ENCODE measurements at places on chromosomes 12 and 14.
A peak's percentile ranks its signal among the peaks of the same experiment; 100 is the strongest.

DNA sequence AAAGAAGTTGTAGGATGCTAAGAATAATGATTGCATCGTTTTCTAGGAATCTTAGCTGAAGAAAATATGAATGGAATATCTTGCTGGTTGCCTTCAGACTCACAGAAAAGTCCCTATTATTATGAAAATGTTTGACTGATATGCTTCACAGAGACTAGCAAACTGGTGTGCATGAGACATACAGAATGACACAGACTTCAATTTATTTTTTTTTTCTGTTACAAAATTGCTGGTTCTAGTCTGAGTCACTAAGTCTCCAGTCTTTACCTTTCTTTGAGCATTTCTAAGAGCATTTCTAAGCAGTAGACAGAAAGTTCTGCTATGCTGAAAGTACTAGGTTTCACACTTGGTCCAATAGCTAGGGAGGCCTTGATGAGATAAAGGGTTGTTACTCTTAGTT lies 377.6 kb upstream of the ATP2B1 start:
- DNase-seq, result no peak

GRCh38 chr14:77071938-77072388 lies 26.1 kb upstream of the CIPC start:
- no peak for DNase-seq

DNA sequence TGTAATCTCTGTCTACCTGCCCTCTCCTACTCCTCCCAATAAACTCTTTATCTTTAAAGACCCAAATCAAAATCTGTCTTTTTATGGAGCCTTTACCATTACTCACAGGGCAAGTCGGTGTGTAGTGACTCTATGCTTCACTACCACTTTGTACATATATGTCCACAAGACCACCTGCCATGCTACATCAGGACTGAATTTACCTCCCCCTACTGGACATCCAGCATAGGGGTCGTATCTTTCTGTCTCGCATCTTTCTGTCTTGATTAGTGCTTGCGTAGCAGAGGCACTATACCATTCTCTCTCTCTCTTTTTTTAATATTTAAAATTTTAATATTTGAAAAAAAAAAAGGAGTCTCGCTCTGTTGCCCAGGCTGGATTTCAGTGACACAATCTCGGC lies 587.5 kb downstream of the SOX5 start:
- DNase-seq, result no peak

DNA sequence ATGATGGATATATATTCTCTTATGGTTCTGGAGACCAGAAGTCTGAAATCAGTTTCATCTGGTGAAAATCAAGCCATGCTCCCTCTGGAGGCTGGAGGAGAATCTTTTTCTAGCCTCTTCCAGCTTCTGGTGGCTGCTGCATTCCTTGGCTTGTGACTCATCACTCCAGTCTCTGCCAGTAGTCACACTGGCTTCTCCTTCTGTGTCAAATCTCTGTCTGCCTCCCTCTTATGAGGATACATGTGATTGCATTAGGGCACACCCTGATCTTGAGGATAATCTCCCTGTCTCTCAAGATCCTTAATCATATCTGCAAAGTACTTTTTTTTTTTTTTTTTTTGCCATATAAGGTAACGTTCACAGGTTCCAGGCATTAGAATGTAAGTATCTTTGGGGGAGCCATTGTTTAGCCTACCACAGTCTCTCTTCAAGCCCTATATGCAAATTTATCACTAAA lies 17.7 kb downstream of the DNAL1 start:
- no peak for DNase-seq

DNA sequence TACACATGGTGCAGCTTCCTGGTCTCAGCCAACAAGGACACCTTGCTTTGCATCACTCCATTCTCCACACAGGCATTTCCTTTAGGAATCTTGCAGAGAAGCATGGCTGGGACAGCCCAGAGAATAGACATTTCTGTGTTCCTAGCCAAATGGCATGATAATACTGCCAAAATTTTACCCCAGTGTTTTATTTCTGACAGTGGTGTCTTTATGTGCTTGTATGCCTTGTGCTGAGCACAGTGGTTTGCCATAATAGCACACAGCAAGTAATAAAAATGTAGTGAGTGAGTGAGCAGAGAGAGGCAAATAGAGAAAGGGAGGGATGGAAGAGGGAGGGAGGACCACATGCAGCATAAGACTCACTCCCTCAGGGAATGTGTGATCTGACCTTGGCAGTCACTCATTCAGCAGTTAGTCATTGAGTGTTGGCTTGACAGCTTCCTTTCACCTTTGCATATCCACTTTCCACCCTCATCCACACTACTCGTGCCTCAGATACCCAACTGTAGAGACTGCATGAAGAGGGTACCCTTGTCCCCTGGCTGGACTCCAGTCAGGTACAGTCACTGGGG lies 212.8 kb upstream of the CCDC196 start:
- DNase-seq, result no peak

DNA sequence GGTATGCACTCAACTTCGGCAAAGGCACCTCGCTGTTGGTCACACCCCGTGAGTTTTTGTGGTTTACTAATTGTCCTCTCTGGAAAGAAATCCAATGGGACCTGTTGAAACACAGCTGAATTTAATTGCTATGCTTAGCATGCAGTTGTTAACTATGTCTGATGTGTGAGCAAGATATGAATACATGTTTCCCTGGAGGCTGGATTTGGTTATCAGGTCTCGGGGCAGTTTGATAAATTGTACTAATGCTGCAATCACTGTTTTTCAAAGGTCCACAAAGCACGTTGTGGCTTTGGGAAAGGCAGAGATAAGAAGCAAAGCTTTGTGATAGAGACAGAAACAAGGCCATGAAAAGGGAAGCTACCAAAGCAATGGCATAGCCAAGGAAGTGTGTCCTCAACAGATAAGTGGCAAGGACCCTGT lies 91.3 kb downstream of the DAD1 start:
- DNase-seq, result no peak

GRCh38 chr14:61876362-61877034 lies 114.3 kb downstream of the SNAPC1 start:
- no peak for DNase-seq

GRCh38 chr12:68481181-68481941 lies 129.3 kb upstream of the RAP1B start:
- no peak for DNase-seq

DNA sequence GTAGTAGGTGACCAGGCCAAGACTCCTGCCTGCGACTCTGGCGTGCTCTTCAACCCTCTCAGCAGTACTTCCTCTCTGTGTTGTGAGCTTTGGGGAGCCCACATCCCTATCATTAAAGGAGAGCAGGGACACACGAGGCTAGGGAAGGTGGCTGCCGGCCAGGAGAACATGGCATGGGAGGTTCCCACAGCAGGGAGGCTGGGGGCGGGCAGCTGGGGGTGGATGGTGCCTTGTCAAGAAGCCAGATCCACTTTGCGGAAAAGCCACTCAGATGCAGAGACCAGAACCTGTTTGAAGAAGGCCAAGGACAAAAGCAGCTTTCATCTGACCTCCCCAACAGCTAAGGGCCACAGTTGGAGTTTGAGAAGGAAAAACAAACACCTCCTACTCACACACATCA lies 198.6 kb downstream of the BCL11B start:
- DNase-seq, result no peak

DNA sequence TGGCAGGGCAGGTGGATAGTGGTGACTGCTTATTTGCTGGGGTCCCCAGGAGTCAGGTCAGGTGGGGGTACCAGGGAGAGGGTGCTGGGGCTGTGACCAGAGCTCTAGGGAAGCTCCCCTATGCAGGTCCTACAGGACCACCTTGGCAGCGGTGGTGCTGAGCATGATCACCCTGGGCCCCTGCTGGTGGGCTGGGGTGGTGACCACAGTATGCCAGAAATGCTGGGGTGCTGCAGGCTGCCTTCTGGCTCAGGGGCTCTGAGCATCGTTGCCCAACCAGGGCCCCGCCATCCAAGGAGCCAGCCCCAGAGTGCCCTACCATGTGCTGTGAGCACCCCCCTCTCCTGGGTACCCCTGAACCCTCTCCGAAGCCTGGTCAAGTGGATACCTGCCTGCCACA lies 17.5 kb upstream of the NUDT14 start:
- no peak for DNase-seq

DNA sequence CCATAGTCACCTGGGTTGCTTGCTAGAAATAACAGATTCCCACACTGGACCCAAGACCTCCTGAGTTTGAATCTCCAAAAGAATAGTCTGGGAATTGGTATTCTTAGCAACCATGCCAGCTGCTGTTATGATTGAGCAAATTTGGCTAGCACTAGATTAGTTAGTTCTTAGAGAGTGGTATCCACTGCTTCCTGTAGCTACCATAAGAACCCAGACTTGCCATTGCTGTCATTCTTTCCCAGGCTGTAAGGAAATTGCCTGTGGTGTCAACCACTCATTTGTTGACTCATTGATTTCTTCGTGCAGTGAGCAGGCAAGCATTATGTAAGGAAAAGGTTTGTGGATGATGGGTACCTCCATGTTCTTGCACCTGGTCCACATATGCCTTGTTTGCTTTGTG lies 201.8 kb upstream of the RGS6 start:
- DNase-seq, result no peak

- DNase-seq, result no peak
Measured at GRCh38 chr12:99131751-99132199, 486.7 kb downstream of the APAF1 start.

DNA sequence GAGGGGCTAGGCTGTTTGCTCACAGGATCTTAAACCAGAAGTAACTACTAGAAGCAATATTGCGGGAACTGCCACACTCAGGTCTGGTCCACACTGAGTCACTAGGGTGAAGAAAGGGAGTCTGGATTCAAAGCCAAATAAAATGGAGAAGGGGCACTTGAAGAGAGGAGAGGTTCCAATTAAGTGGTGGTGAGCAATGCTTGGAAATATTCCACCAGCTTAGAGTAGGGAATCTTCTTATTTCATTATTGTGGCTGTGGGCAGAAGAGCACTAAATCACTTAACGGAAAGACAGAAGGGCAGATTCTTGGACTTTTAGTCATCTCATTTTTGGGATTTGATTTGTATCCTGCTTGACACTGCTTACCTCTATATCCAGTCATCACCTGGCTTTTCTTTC lies 48.6 kb upstream of the PPP1R12A start:
- no peak for DNase-seq

GRCh38 chr12:24688601-24689000 lies 260.3 kb downstream of the BCAT1 start:
- no peak for DNase-seq

- no peak for DNase-seq
Measured at GRCh38 chr12:121741743-121742142, 29.2 kb downstream of the TMEM120B start.

- DNase-seq, result no peak
Measured at GRCh38 chr12:2679068-2679815, 115.5 kb upstream of the FKBP4 start.

- DNase-seq, result no peak
Measured at GRCh38 chr12:88401155-88401554, 179.1 kb downstream of the KITLG start.

- DNase-seq, result no peak
Measured at GRCh38 chr14:99300190-99300589, 28.2 kb upstream of the BCL11B start.

- no peak for DNase-seq
Measured at GRCh38 chr14:99880651-99881420, 87.6 kb downstream of the EML1 start.

DNA sequence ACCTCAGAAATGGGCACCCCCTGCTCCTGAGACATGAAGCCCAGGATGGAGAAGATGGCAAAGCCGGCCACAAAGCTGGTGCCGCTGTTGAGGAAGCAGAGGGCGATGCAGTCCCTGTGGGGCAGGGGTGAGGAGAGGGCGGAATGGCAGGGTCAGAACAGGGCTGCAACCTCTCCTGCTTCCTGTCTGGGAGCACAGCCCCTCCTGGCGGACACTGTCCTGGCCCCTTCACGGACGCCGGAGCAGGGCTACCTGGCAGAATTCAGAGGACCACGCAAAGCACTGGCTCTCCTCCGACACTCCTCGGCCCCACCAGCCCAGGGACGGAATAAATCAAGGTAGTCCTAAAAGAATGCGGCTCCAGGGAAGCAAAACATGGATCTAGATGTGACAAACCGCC lies 12.4 kb upstream of the SLC6A12 start:
- DNase-seq, result no peak

- DNase-seq, result no peak
Measured at GRCh38 chr14:56858422-56858821, 48.1 kb upstream of the OTX2 start.

DNA sequence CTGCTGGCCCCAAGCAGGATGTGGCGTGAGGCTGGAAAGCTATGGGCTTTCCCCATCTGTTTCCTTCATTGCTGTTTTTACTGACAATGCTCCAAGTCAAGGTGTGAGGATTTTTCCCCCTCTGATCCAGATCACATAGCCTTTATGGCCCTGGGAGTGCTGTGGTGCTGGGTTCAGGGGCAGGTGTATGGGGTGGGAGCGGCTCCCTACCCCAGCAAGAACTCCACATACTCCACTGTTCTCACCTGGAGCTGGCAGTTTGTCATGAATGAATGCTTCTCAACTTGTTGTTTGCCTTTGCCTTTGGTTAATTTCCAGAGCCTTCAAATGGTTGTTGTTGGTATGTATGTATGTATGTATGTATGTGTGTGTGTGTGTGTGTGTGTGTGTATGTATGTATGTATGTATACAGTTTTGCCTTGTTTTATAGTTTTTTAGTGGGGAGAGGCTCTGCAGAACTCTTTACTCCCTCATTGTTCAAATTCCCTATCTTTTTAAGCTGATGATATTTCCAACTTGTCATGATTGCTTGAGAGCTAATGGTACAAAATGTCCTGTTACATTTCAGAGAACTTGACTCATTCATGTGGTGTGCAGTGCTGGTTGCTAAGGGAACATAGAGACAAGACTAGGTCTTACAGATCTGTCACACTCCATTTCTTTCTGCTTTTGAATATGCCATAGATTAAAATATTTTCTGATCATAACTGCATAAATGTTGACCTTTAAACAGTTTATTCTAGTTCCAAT lies 36.6 kb upstream of the ASPG start:
- peak; percentile 6 for DNase-seq

DNA sequence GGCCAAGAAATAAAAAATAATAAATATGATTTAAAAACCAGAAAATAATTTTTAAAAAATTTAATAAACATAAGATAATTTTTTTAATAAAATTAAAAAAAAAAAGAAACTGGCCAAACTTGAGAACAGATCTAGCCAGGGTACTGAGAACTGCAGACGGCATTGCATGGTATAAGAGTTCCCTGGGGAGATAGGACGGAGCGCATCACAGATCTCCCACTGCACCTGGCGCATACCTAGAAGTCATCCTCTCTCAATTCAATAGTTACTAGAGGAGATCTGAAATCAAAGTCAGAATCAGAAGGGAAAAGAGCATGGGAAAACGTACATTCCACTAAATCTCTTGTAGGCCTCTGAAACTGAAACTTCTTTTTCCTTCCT lies 58.9 kb upstream of the BCL2L14 start:
- DNase-seq, result no peak

GRCh38 chr14:65751510-65751909 lies 339.0 kb downstream of the FUT8 start:
- no peak for DNase-seq

DNA sequence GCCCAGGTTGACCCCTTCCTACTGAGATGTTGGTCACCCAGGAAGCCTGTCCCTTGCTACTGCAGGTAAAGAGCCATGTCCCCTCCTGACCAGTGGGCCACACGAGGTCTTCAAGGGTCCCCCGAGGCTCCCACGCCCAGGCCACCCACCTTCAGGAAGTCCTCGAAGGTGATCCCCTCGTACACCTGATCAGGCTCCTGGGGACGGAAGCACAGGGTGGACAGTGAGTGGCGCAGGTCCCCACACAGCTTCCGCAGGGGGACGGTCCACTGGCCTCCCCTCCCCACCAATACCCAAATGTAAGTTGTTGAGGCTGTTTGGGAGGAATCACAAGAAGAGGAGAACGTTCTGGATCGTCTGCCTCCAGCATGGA lies 57.4 kb downstream of the TESC start:
- no peak for DNase-seq
